Hematopoietic multipotent progenitor cell treated with erythropoietin and hydrocortisone succinate and interleukin-3 and kit ligand, for 15 days (in vitro differentiated cells): ENCODE measurements at places on chromosomes 2 and 18.

DNA sequence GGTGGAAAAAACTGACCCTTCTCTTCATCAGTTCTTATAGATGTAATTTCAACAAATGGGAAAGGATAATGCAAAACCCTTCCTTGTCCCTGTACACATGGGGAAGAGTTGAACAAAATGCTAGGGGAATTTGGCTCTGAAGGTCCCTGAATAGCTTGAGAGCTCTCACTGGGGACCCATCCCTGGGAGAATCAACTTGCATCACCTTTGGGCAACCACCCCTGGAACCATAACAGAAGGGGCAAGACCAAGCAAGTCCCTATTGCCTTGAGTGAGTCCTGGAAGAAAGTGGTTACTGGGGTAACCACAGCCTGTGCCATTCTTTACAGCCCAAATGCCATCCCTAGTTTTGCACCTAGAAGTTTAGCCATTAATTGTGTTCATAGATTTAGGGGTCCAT is 52.2 kb upstream of the B3GNT2 start:
- DNase-seq = no peak

DNA sequence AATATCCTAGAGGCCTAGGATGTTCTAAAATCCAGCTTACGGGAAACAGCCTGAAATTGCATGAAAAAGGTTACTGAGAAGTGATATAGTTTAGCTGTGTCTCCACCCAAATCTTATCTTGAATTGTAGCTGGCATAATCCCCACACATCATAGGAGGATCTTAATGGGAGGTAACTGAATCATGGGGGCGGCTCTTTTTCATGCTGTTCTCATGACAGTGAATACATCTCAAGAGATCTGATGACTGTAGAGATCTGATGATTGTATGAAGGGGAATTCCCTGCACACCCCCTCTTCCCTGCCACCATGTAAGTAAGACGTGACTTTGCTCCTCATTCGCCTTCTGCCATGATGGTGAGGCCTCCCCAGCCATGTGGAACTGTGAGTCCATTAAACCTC is 385.6 kb upstream of the ID2 start:
- no peak for DNase-seq

DNA sequence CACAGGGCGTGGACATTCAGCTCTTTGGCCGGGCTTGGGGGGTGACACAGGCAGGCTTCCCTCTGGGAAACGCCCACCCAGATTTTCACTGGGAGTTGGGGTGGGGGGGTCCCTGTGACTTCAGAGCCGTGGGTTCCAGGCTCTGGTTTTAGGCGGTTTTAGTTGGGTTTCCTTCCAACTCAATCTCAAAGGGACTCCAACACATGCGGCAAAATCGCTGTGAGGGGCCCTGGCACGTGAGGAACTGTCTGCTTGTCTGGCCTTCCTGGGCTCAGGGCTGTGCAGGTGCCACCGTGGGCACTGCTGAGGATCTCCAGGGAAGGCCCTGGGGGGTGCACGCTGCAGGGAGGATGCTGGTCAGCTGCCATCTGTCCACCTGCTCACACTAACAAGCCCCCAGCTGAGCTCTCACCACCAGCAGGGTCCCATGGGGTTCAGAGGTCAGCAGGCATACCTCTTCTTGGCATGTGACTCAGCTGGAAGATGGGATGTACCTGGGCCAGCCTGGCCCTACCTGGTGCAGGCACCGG is 11.7 kb downstream of the HS6ST1 start:
- no peak for DNase-seq

DNA sequence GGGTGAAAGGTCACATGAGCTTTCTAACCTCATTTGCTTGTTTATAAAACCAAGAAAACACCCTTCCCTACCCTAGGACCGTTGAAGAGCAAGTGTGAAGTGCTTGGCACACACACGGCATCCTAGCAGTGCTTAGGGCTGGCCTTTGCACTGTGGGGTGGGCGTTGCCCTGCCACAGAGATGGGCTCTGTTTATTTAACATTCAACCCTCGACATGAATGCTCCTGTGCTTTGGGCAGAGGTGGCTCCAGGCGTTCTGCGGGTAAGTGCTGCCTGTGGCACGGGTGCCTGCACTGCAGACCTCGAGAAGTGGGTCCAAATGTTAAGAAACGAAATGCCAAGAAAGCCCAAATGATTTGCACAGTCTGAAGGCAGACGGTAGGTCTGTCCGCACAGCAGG is 170.1 kb downstream of the FHOD3 start:
- DNase-seq = no peak

- no peak for DNase-seq
Observed at GRCh38 chr2:105078906-105079495, 41.1 kb downstream of the MRPS9 start.

DNA sequence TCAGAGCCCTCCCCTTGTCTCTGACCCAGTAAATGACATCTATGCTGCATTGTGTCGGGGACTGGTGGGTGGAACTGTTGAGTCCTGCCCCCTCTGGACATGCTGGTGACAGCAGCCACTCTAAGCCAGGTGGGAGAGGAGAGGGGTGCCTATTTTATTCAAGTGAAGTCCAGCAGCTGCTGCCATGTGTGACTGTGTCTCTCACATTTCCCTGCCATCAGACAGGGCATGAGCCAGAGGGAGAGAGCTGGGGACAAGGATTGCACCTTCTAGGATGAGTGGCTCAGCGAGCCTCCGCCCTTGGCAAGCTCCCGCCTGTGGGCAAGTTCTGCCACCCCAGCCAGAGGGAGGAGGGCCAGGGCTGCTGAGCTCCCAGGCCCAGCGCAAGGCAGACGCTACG is 13.7 kb downstream of the NGEF start:
- DNase-seq = no peak

- DNase-seq = no peak
Observed at GRCh38 chr2:196291426-196291825, 120.0 kb upstream of the STK17B start.

- DNase-seq = no peak
Observed at GRCh38 chr2:98009887-98010760, 14.4 kb upstream of the TMEM131 start.

DNA sequence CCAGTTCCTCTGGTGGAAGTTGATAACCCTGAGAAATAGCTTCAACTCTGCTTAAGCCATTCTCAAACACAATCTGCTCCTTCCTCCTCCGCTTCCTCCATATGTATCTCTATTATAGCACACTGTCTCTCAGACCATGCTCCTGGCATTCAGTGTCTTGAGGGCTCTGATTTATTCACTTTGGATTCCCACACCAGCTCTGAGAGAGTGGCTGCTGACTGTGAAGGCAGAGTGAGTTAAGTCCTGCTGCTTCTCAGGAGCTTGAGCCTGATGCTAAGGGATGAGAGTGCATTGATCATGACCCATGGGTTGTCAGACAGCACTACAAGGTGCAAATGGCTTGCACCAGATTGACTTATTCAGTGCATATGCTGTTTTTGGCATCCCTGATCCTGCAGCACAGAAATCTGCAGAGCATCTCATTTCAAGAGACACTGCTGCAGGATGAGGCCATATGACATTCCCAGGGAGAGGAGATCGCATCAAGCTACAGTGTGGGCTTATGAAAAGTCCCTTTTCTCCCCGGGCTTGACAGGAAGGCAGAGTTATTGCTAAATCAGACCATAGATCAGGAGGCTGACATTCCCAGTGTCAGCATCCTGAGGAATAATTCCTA is 500.5 kb upstream of the RAB6C start:
- DNase-seq = no peak

DNA sequence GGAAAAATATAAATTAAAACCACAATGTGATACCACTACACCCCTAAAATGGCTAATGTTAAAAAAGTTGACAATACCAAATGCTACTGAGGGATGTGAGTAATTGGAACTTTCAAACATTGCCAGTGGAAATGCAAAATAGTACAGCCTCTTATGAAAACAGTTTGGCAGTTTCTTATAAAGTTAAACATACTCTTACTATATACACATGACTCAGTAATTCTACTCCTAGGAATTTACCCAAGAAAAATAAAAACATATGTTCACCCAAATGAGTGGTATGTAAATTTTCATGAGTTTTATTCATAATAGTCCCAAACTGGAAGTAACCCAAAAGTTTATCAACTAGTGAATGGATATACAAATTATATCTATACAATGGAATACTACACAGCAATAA is 228.0 kb downstream of the CYP26B1 start:
- no peak for DNase-seq

DNA sequence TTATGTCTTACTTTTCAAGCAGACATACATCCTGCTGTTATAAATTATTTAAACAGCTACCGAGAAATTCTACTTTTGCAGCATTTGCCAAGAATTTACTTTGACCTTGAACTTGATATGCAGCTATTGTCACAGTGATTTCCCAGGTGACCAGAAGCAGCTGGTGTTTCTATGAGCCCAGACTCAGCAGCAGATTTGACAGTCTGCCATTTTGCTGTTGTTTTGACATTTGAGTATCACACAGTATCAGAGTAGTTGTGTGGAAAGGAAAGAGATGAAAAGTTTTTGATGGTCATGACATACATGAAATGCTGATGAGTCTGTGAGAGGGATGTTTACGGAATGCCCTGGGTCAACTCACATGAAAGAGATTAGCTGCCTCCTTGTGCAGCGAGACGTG is 6.6 kb upstream of the CCDC195 start:
- no peak for DNase-seq

GRCh38 chr2:217858519-217859491 is 144.0 kb downstream of the TNS1 start:
- DNase-seq = no peak

DNA sequence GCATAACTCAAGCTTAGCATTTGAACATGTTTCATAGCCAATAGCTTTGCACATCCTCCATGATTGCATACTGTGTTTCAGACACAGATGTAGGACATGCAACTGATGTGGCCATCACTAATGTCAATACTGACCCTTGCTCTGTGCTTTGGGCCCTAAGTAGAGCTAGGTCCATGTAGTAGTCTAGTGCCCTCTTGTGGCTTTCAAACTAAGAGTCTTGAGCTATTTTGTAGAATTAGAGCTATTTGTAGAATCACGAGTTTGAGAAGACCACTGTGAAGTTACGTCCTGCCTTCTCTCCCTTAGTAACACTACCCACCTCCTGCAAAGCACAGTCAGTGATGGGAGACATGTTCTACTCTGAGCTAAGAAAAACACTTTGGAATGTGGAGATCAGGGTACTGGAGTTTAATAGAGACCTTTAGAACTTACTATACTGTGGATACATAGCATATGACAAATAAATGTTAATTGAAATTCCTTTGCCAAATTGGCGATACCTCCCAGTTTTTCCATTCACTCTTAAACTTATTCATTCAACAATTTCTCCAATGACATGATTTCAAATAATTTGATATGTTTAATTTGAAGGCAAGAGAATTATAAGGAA is 306.5 kb upstream of the TNP1 start:
- DNase-seq = peak; percentile 54

DNA sequence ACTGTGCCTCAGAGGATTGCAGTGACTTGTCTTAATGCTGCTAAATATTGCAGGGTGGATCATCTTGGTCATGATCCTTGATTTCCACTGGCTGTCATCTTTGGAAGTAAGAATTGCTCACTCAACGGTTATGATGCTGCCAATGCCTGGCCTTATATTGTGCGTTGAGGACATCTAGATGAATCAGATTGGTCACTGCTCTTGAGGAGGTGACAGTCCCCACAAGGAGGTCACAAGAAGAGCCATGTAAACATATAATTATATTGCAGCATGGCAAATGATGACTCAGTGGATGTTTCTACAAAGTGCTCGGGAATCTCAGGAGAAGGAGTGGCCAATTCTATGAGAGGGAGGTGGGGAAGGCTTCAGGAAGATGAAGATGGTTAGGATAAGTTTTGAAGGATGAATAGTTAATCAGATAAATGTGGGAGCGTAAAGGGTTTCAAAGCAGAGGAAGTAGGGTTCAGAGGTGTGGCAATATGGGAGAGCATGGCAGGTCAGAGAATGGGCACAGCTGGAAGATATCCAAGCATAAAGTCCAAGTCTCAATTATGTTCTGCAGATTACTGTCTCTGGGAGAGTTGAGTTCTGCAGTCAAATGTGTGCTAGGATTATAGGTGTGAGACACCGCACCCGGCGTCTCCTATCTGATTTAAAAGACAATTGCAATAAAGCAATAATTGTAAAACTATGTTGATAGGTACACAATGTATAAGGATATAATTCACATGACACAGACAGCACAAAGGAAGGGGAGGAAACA is 21.3 kb upstream of the TMEM131 start:
- no peak for DNase-seq

DNA sequence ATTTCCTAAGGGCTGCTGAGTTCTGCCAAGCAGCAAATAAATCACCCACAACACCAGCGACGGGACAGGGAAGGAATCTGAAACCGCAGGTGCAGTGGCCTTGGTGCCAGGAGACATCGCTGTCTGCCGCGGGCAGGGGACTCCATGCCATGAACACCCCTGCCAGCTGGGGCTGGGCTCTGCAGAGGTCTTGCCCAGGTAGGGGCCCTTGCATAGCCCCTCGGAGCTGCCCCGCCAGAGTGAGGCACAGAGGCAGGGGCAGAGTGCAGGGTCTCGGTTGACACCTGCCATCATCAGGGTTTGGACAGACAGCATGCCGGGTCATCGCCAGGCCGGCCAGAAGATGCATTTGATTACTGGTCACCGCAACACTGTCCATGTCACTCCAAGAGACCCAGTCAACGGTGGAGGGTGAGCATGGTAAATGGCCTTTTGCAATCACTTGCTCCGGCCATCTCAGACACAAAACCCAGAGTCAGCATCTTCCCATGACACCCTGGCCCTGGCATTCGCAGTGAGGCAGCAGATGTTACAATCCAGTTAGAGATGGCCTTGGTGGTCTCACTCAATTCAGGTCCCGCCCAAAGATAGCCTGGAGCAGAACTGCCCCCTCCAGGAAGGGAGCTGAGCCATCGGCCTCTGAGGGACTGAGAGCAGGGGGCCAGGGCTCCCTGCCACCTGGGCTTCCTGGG is 255.4 kb downstream of the NDUFA10 start:
- no peak for DNase-seq

DNA sequence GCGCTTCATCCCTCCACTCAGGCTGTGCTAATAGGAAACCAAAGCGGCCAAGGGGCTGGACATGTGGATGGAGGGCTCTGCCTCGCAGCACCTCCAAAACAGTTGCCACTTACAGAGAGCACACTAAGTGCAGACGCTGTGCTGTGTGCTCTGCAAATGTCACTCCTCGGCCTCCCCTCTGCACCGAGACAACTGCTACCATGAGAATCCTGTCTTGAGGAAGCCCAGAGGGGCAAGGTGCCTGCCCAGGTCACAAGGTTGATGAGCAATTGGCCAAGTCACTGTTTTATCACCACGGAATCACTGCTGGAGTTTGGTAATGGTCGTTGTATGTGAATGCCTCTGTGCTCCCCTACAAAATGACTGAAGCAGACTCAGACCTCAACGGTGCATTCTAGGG is 132.2 kb downstream of the SEPTIN10 start:
- no peak for DNase-seq

- DNase-seq = no peak
Observed at GRCh38 chr2:101349893-101350662, 37.2 kb downstream of the CREG2 start.

DNA sequence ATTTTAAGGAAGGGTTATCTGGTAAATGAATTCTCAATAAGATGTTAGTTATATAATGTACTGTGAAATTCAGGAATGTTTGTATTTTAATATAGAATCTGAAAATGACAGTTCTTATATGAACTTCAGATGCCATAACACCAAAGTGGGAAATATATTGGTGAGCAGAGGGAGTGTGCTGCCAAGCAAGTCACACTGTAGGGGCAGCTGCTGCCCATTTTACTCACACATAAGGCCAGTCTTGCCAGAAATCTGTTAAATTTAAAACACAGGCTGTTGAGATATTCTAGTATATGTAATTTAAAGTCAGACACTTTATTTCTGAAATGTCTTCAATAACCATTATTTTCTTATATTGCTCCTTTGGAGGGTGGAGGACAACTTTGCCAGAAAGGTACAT is 34.6 kb upstream of the C1GALT1C1L start:
- DNase-seq = no peak

GRCh38 chr2:129297430-129297829 is 682.0 kb upstream of the RAB6C start:
- no peak for DNase-seq
